ENCODE measurements at places on chromosomes 2 and 18.

DNA sequence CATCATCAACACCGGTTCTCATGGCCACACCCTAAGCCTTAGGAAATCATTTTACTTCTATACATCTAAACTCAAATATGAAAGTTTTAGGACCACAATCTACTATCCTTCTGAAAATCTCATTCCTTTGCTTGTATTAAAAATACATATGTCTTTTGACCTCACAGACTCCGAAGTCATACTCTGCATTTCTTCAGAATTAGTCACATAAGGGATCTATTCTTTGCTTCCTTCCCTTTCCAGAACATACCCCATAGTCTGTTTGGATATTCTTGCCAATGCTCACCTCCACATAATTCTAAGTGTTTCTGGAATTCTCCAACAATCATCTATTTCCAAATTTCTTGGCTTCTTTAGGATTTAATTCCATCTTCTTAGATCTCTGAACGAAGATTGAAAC, 14.2 kb upstream of the DSG1 start:
- no peak overlapping the region for H3K27ac ChIP-seq
- H3K36me3 ChIP-seq: no peaks in the 10 kb centered on the region
- H3K27me3 ChIP-seq: no peaks in the 10 kb centered on the region
- no peak for DNase-seq

DNA sequence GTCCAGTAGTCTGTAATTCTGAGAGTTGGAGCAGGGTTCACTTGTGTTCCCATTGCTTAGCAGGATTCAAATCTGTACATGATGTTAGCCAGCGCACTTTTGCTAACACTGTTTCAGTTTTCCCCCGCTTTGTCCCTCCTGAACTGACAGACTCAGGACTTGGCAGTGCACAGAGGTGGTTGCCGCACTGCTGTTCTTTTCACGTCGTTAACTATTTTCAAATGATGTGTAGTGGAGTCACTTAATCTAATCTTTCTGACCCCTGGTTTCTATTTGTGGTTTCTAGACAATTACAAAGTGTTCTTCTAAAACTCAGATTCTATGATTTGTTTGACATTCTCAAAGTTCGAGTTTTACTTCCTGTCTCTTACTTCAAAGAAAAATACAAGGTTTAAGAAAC, 234.5 kb downstream of the RBM43 start:
- no peak overlapping the region for H3K27ac ChIP-seq
- no peaks in the 10 kb centered on the region for H3K36me3 ChIP-seq
- DNase-seq: no peak
- peaks cover 4% of the 10 kb centered on the region for H3K27me3 ChIP-seq
- H3K4me1 ChIP-seq: no peaks in the 10 kb centered on the region
- no peak overlapping the region for H3K4me3 ChIP-seq

DNA sequence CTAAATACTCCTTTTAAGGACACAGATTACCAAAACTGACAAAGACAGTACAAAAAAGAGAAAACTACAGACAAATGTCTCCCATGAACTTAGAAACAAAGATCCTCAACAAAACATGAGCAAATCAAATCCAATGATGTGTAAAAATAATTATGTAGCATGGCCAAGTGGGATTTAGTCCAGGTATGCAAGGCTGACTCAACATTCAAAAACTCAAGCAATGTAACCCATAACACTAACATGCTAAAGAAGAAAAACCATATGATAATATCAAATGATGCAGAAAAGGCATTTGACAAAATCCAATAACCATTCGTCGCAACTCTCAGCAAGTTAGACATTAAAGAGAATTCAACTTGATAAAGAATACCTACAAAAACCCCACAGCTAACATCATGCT, 239.0 kb upstream of the KLHL29 start:
- no peak overlapping the region for H3K27ac ChIP-seq
- no peak overlapping the region for H3K4me3 ChIP-seq
- no peaks in the 10 kb centered on the region for H3K36me3 ChIP-seq
- peaks cover 11% of the 10 kb centered on the region for H3K27me3 ChIP-seq
- H3K4me1 ChIP-seq: no peaks in the 10 kb centered on the region

DNA sequence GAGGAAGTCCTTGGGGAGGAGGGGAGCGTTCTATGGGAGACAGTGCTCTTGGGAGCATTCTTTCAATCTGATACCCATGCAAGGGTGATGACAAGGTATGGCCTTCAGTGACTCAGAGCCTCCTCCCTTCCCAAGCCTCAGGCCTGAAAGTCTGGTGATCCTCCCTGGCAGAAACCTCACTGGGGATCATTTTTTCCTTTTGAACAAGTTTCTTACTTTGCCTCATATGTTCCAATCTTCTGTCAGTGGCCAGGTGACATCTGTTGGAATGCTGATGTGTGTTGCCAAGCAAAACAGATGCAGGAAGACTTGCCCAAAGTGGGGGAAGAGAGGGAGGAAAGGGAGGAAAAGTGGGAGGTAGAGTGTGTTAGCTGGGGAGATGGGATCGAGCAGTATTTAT, 224.8 kb downstream of the NEDD4L start:
- peaks cover 7% of the 10 kb centered on the region for H3K4me1 ChIP-seq
- DNase-seq: no peak
- H3K4me3 ChIP-seq: no peak overlapping the region
- no peaks in the 10 kb centered on the region for H3K36me3 ChIP-seq
- H3K27ac ChIP-seq: no peak overlapping the region

DNA sequence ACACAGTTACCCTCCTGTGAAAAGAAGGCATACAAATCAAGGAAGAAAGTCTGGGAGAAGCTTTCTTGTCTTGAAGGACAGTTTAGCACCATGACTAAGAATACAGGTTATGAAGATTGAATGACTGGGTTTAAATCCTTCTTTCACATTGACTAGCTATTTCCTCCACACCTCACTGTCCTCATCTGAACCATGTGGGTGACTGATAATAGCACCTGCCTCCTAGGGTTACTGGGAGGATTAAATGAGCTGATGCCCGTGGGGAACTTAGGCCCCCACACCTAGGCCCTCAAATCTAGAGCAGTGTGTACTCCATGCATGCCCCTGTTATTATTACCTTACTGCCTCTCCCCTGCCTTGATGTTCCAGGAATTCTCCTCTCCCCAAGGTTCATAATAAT, 202.9 kb downstream of the FBXO15 start:
- no peak for DNase-seq
- no peak overlapping the region for H3K27ac ChIP-seq
- H3K4me1 ChIP-seq: peaks cover 8% of the 10 kb centered on the region

- H3K27ac ChIP-seq: no peak overlapping the region
- no peak overlapping the region for H3K4me3 ChIP-seq
- H3K4me1 ChIP-seq: no peaks in the 10 kb centered on the region
- no peak for DNase-seq
- no peaks in the 10 kb centered on the region for H3K36me3 ChIP-seq
Observed at GRCh38 chr2:85681372-85681763, 12.8 kb upstream of the GNLY start.

- H3K36me3 ChIP-seq: no peaks in the 10 kb centered on the region
- no peak overlapping the region for H3K4me3 ChIP-seq
- DNase-seq: no peak
- H3K4me1 ChIP-seq: no peaks in the 10 kb centered on the region
Observed at GRCh38 chr2:234254783-234255521, 204.4 kb downstream of the SPP2 start.

DNA sequence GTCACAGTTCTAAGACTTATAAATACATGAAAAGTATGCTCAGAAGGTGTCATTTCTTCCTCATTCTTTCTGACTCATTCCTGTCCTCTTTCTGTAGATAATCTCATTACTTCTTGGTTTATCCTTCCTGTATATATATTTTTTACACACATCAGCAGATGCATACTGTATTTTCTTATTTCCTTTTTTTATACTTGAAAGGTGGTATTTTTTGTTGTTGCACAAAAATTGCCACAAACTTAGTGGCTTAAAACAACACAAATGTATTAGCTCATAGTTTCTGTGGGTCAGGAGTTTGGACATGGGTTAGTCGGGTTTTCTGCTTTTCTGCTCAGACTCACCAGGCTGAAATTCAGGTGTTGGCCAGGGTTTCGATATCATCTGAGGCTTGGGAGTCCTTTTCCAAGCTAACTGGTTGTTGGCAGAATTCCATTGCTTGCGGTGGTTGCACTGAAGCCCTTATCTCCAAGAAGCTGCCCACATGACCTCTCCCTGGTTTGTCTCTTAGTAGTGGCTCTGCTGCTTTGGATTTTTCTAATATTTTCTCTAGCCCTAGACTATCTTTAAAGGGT, 162.6 kb downstream of the FMNL2 start:
- H3K4me1 ChIP-seq: peaks cover 48% of the 10 kb centered on the region
- H3K4me3 ChIP-seq: no peak overlapping the region
- no peak overlapping the region for H3K27ac ChIP-seq

DNA sequence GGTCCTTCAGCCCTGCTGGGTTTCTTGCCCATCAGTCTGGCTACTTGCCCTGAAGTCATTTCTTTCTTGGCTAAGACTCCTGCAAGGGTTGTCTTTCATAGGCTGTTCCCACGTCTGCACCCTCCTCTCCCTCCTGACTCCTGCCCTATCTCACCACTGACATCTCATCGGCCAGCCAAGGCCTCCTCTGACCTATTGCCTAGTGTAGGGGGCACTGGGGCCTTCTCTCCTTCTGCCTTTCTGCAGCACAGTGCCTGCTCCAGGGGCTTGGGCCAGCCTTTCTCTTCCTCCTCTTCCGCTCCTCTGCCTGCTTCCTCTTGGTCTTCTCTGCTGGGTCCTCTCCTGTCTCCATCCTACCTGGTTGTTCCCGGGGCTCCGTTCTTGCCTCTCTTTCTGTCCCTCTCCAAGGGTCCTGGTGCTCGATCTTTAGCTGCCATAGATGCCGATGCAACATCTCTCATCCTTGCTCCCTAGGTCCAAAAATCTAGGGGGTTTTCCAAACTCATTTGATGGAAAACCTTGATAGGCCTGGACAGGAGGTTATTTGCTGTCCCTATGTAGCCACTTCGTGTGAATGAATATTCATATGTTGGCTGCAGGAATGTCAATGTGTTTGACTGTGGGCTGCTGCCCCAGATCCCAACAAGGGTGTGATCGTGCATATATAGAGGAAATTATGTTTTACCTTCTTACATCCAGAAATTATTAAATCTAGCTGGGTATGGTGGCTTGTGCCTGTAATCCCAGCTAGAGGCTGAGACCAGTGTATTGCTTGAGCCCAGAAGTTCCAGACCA, 9.7 kb upstream of the NT5DC4 start:
- peaks cover 69% of the 10 kb centered on the region for H3K4me1 ChIP-seq
- H3K36me3 ChIP-seq: no peaks in the 10 kb centered on the region
- no peaks in the 10 kb centered on the region for H3K27me3 ChIP-seq
- DNase-seq: no peak

- no peak overlapping the region for H3K27ac ChIP-seq
- no peaks in the 10 kb centered on the region for H3K27me3 ChIP-seq
- DNase-seq: no peak
- no peaks in the 10 kb centered on the region for H3K36me3 ChIP-seq
Observed at GRCh38 chr2:136932700-136933099, 167.4 kb downstream of the THSD7B start.

DNA sequence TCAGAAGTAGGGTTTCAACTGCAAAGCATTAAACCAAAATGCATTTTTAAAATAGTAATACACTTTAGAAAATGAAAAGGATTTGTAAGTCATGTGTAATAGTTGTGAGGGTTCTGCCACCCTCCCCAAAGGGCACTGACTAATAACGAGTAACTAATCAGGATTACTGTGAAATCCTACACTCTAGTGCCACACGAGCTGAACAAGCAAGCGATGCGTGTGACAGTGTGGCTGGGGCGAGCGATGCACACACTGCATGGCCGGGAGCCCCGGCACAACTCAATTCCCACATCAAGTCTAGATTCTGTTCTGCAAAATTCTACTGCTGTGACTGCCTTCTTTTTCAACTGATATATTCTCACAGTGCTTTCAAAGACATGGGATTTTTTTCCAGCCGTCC, 156.4 kb downstream of the SEPTIN10 start:
- no peak overlapping the region for H3K4me3 ChIP-seq
- peaks cover 7% of the 10 kb centered on the region for H3K4me1 ChIP-seq
- no peak for DNase-seq
- H3K27me3 ChIP-seq: no peaks in the 10 kb centered on the region
- no peaks in the 10 kb centered on the region for H3K36me3 ChIP-seq
- no peak overlapping the region for H3K27ac ChIP-seq

Measured in activated B cell treated with CpG ODN at 0.5 μM for 24 hours (primary cell).